T-helper 2 cell (primary cell): ENCODE measurements at places on chromosomes 1 and 21.
A peak's percentile ranks its signal among the peaks of the same experiment; 100 is the strongest.

GRCh38 chr1:188140958-188141357 is 1312.2 kb downstream of the PLA2G4A start:
- DNase-seq, result no peak

- no peak for DNase-seq
These were observed 54.0 kb upstream of the IFFO2 start for GRCh38 chr1:19010503-19010902.

DNA sequence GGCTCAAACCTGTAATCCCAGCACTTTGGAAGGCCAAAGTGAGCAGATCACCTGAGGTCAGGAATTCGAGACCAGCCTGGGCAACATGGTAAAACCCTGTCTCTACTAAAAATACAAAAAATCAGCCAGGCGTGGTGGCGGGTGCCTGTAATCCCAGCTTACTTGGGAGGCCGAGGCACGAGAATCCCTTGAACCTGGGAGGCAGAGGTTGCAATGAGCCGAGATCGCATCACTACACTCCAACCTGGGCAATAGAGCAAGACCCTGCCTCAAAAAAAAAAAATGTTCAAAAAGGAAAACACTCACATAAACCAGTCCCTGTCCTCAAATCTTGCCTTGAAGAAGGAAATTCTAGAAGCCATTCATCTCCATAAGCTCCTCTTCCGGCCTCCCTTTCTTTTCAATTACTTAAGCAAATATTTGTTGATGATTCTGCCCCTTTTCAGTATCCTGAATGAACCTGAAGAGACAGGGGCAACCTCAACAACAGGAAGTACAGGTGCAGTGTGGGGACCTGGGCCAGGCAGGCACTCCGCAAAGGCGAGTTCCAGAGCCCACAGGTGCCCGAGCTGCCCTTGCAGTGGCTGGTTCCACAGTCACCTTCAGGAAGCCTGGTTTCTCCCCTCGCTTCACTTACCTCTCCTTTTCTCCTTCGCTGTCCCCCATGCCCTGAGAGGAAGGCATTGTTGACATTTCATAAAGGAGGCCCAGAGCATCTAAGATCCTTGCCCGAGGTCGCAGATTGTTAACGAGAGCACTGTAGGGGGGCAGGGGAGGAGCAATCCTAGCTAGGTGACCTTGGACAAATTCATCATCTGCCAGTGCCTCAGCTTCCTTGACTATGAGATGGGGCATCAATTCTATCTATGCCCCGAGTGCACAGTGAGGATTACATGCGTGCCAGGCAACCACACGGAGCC is 8.9 kb upstream of the LEFTY1 start:
- DNase-seq, result peak; percentile 41

- no peak for DNase-seq
These were observed 421.9 kb upstream of the ADAMTS5 start for GRCh38 chr21:27388825-27389224.

DNA sequence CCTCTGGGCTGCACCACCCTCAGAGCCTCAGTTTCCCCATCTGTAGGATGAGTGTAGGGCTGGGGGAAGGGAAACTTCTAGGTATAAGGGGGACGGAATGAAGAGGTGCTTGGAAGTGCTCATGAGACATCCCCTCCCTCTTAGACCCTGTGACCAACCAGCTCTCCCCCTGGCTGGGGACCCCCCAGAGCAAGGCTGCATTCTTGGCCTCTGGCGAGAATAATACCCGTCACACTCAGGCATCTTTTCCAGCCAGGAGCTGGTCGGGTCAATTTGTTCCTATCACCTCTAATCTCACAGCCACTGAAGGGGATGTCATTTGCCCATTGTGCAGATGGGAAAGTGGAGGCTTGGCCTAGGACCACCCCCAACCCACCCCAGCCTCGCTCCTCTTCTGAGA is 443.0 kb downstream of the PTPRU start:
- no peak for DNase-seq

- peak; percentile 65 for DNase-seq
These were observed 5.5 kb downstream of the RNF223 start for GRCh38 chr1:1068517-1069055.

- no peak for DNase-seq
These were observed 28.4 kb upstream of the AHCTF1 start for GRCh38 chr1:246959944-246960693.

GRCh38 chr1:86209346-86209745 is 52.8 kb upstream of the COL24A1 start:
- DNase-seq, result no peak
